Activated naive CD4-positive, alpha-beta T cell (primary cell): ENCODE measurements at places on chromosomes 6 and 20.

- DNase-seq = no peak
Measured at GRCh38 chr6:46583721-46584120, 68.9 kb downstream of the CYP39A1 start.

DNA sequence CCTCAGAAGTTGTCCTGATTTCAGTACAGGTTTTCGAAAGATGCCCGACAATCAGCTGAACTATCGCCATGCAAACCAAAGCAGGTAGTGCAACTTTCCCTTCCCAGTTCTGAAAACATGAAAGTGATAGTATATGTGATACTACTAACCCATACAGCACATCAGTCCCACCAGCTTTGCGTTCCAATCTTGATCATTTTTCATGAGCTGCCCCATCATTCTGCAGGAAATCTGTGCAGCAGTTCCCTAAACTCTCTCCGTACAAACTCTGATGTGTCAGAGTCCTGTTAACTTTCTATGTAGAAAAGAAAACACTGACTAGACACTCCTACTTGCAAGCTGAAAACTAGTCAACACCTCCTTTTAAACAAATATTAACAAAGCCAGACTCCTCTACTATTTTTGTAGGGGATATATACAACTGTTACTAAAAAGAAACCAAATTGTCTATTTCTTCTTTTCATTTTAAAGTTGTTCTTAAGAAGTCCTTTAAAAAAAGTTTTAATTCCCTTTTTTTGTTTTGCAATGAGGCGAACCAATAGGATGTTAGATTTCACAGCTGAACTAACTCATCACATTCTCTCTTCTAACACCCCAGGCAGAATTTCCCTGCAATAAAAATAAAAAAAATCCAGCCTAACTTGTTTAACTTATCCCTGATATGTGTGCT, 99.6 kb upstream of the DST start:
- DNase-seq = no peak

DNA sequence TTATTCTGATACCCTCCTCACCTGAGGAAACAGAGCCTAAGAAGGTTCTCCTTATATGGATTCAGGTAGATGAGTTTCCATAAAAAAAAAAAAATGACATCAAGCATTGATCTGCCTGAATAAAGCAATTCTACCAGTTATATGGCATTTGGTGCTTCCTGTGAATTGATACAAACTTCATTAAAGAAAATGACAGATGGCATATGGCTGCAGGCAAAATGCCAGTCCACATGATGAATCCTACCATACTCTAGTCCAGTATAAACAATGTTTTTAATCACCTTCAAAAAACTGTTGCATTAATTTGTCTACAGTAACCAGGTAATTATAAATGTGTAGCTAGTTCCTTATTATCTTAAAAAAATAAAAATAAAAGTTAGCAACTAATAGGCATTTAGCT, 559.2 kb upstream of the FLRT3 start:
- no peak for DNase-seq

DNA sequence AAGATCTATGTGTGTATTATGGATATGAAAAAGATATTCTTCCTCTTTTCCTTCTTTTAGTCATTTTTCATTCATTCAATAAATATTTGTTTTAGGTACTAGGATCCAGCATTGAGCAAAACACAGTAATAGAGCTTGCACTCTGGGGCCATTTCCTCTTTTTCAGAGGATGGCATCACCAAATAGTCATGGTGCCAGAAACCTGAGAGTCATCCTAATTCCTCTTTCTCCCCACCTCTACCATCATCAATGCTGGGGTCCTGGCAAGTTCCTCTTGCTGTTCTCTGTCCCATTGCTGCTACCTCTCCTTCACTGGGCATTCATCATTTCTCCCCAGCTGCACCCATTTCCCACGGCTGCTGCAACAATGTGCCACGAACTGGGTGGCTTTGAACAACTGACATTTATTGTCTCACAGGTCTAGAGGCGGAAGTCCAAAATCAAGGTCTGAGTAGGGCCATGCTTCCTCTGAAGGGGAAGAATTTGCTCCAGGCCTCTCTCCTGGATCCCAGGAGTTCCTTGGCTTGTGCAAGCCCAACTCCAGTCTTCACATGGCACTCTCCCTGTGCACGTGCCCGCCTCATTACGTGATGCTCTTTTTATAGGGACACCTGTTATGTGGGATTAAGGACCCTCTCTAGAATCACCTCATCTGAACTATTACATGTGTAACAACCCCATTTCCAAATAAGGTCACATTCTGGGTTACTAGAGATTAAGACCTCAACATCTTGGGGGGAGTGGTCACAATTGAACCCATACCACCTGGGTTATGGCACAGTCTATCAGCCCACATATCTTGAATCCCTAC, 9.5 kb upstream of the IGF2R start:
- no peak for DNase-seq

DNA sequence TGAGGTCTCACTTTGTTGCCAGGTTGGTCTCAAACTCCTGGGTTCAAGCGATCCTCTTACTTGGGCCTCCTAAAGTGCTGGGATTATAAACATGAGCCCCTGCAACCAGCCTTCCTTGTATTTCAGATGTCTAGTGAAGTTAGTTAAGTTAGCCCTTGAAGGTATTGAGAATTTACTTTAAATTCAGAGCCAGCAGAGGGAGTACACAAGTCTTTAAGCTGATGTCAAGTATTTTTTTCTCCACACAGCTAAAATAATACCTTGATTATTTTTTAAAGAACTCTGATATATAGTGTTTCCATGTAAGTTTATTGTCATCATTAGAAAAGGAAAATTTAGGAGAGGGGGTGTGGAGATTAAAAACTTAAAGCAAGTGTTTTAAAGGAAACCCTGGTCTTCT, 9.8 kb downstream of the FOXO3 start:
- no peak for DNase-seq

- no peak for DNase-seq
Measured at GRCh38 chr6:41894366-41895299, 542 bp downstream of the USP49 start.

GRCh38 chr6:136958168-136958567, 36.1 kb downstream of the SLC35D3 start:
- DNase-seq = no peak

DNA sequence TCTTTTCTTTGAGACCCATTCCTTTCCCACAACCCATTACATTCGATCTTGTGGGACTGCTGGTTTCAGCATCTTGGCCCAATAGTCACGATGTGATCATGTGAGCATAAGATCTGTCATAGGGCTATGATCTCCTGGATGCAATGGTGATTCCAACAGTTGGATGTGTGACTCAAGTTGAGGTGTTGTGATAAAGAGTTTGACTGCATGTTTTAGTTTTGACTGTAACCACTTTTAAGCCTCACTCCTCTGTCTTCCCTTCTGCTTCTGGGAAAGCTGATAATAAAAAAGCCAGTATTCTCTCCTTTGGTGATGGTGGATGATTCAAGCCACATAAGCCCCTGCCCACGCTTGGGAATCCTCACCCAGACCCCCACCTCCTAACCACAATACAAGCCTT, 117.0 kb upstream of the ASCC3 start:
- DNase-seq = no peak

- DNase-seq = no peak
Measured at GRCh38 chr20:45407067-45407745, 883 bp upstream of the DBNDD2 start.

- no peak for DNase-seq
Measured at GRCh38 chr6:158647501-158647900, 2.4 kb upstream of the SYTL3 start.

DNA sequence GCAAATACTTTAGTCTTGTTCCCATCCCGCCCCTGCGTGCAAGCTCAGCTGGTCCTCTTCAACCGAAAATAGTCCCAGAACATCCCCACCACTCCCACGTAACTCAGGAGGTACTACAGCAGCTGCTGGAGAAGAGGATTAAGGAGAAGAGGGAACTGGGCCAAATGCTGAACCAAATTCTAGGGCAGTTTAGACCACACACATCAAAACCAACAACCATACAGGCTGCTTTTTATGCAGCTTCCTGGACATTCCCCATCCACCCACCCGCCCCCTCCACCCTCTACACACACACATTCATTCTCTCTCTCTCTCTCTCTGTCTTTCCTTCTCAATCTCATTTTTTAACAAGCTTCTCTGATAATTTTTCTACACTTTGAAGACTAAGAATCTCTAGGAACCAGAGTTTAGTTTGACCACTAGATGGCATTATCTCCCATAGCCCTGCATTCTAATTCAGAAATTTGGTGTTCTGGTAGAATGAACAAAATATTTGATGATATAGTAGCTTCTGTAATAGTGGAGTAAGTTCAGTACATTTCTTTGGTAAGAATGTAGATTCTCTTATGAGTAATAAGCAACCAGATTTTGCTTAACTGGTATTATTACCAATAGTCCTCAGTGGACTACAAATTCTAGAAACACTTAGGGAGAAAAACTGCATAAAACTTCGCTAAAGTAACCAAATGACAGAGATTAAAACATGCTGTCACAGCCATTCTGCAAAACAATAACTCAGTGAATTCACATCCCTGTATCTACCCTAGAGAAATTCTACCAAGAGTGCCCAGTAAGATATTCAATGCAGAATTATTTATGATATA, 52.1 kb upstream of the BEND6 start:
- DNase-seq = no peak

DNA sequence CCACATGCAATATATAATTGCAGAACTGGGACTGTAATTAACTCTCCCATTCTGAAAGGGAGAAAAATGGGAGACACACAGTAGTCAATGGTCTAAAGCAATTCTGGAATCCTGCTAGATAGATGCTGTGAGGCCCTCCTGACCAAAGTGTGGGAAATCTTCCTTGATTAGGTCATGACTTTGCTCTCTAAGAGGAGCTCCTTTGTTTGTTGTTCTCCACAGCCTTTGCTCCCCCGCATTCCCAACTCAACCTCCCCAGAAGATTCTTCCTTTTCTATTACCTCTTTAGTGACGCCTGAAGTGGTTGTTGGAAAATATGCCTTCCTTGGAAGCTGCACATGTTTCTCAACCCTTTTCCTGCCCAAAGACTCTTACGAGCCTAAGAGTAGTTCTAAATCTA, 28.8 kb upstream of the LIN28B start:
- DNase-seq = no peak

DNA sequence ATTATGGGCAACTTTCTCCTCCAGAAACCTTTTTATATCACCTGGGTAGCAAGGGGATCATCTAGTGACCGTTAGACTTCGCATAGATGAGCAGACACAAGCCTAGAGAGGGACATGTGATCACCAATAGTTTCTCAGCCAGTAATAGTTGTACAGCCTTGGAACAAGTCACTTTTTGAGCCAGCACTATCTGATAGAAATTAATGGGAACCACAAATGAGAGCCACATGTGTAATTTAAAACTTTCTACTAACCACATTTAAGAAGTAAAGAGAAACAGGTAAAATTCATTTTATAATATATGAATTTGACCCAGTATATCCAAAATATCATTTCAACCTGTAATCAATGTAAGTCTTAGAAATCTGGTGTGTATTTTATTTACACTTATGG, 592 bp upstream of the CTNNBL1 start:
- no peak for DNase-seq

- DNase-seq = no peak
Measured at GRCh38 chr6:158910484-158911440, 89.2 kb downstream of the RSPH3 start.

DNA sequence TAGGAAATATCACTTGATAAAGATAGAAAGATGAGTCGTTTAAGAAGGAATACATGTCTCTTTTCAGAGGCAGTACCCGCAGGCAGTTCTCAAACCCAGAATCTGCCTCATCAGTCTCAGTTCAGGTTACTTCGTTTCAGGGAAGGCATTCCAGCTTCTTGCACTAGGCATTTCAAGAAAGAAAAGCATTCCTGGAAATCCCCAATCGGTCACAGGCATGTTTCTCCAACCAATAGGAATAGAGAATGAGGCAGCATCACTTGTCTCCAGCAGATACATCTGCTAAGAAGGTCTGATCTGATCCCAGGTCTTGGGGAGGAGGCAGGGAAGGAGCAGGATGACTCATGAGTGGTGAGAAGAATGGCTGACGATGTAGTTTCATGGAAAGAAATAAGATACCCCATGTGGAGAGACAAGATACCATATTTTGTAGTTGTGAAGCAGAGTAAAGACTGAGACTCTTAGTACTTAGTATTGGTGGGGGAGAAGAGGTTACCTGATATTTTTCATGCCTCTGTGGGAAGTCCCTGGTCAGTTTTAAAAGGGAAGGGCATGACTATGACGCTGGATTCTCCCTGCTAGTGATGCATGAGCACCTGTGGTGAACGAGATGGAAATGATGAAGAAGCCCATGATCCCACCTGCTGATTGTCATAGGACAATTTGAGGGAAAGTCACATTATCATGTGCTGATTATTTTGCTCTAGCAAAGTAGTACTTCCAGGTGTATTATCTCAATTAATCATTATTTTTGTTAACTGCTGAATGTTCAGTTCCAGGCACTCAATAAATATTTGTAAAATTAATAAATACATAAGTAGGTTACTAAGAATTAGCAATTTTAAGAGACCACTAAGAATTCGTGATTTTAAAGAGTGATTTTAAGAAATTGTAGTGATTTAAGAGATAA, 20.3 kb upstream of the HLA-DRB1 start:
- DNase-seq = no peak

DNA sequence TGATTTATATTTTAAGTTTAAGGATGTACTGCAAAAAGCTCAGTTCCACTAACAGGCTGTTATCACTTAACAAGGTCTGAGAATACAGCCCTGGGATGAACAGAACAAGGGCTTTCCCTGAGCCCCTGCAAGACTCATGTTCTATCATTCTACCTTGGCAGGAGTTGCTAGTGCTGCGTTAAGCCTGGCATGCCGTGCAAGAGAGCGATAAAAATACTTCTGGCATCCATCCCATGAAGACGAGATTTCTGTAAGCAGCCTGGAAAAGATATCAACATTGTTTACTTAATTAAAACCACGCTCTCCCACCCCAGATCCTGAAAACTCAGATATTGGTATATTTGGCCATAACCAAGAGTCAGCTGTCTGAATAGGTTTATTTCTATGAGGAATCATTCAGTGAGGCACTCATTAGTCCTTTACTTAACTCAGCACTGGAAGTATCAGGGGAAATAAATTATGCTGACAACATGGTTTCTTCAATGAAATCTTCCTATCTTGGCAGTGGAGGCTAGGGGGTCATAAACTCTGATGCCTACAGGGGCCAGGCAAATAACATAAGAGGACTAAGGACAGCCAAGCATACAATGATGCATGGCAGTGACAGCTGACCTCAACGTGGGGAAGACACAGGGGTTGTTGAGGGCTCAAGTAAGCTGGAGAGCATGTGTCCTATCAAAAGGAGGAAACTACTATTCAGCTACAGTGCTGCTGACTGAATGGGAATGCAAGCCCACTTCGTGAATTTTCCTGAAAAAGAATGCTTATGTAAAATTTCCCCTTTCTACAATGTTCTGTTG, 37.6 kb upstream of the LYRM2 start:
- DNase-seq = no peak

- no peak for DNase-seq
Measured at GRCh38 chr6:135002974-135003703, 51.5 kb downstream of the HBS1L start.

- no peak for DNase-seq
Measured at GRCh38 chr20:21559305-21559704, 45.4 kb upstream of the NKX2-2 start.

GRCh38 chr20:58567437-58567836, 52.2 kb upstream of the APCDD1L start:
- no peak for DNase-seq

GRCh38 chr6:146154197-146154596, 125.3 kb downstream of the GRM1 start:
- DNase-seq = no peak

- no peak for DNase-seq
Measured at GRCh38 chr6:121765060-121765459, 329.6 kb downstream of the GJA1 start.

GRCh38 chr20:44585057-44585963, 2.9 kb downstream of the PKIG start:
- no peak for DNase-seq

GRCh38 chr6:56448046-56448445, 194.6 kb downstream of the DST start:
- DNase-seq = no peak
